8988T (cell line): ENCODE measurements at places on chromosomes 7 and 10.

DNA sequence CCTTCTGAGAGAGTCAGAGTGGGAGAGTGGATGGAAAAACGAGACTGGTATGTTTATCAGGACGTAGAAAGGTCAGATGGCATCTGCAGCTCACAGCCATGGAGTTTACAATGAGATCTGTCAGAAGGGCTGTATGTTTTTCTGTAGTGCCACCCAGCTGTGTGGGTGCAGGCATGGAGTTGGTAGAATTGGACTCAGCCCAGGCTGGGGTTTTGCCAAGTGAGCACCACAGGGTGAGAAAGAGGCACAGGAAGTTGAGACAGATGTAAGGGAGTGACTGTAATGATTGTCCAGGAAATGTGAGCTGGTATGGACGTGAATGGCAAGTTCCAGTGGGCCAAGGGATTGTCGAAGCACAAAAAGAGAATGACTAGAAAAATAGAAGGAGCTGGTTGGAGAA, 9.1 kb upstream of the ZYX start:
- no peak for DNase-seq

DNA sequence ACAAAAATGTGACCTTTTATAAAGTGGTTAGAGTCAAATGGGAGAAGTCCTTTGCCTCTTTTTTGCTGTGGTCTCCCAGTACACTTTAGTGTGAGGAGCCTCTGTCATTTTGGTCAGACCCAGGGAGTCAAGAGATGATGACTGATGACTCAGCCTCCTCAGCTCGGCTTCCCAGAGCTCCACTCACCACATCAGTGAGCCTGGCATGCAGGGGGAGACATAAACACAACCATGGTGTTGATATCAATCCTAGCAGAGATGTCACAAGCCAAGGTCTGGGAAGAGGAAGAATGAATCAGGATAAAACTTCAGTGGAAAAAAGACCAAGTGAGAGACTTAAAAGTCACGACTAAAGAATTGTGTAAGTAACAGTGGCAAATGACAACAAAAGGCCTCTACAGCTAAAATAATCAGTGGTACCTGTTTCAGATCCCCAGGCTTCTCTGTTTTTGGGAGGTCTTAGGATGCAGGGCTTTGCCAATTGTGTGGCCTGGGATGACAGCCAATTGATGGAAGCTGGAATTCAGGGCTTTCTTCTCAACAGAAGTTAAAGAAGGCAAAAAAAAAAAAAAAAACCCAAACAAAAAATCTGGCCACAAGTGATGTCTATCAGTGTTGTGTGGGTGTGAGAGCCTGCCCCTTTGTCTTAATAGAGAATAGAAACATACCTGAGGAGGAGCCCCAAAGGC, 50.2 kb downstream of the TFAM start:
- DNase-seq, result no peak

- DNase-seq, result no peak
Observed at GRCh38 chr7:73749931-73750776, 11.6 kb upstream of the ABHD11 start.

GRCh38 chr10:21061184-21061583, 164.1 kb upstream of the NEBL start:
- DNase-seq, result no peak

GRCh38 chr7:107879400-107880035, 11.5 kb upstream of the DLD start:
- DNase-seq, result no peak

GRCh38 chr10:24853661-24854060, 98.7 kb downstream of the PRTFDC1 start:
- no peak for DNase-seq

GRCh38 chr7:2524808-2525657, 5.5 kb downstream of the LFNG start:
- DNase-seq, result no peak

- peak; percentile 16 for DNase-seq
Observed at GRCh38 chr7:72751978-72752377, 76.0 kb downstream of the TYW1B start.

DNA sequence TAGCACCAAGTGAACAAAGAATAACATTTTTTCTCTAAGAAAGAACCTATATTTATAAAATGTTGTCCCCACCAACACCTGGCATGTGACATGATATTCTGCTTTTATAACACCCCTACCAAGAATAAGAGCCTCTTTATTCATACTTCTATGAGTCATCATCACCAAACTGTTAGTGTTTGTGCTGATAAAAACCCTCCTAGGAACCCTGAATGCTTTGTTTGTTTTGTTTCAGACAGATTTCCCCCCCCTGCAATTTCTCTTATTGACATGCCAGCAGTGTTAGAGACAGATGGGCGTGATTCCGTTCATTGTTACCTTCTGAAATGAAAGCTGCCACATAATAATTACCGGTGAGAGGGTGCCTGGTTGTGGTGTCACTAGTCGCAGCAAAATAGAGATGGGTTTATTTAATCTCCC, 651.1 kb downstream of the SORCS1 start:
- DNase-seq, result no peak

GRCh38 chr7:3915337-3915878, 614.4 kb downstream of the SDK1 start:
- no peak for DNase-seq

GRCh38 chr10:31768467-31768866, 160.2 kb downstream of the ARHGAP12 start:
- no peak for DNase-seq

- no peak for DNase-seq
Observed at GRCh38 chr7:41881331-41882130, 178.6 kb upstream of the INHBA start.

GRCh38 chr10:71683301-71683700, 36.3 kb downstream of the C10orf105 start:
- DNase-seq, result no peak

DNA sequence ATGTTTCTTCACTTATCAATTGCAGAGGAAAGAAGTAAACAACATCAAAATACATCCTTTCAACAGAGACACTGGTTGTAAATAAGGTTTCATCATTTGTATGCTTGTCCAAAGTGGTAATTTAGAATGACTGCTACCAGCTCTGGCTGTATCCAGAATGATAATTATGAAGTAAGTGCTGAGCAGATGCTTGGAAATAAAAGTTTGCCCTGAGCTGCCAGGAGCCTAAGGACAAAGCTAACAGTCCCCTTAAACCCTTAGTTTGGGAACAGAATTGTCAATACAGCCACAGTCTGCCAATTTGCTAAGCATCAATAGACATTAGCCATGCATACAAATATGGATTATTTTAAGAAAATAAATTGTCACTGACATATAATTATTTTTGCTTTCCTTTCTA, 147.0 kb upstream of the SLC13A1 start:
- DNase-seq, result no peak

- no peak for DNase-seq
Observed at GRCh38 chr7:4017081-4017480, 665.0 kb upstream of the FOXK1 start.

- DNase-seq, result no peak
Observed at GRCh38 chr10:108014145-108014901, 849.8 kb upstream of the SORCS1 start.

GRCh38 chr10:76111986-76112825, 680.8 kb downstream of the LRMDA start:
- DNase-seq, result no peak

DNA sequence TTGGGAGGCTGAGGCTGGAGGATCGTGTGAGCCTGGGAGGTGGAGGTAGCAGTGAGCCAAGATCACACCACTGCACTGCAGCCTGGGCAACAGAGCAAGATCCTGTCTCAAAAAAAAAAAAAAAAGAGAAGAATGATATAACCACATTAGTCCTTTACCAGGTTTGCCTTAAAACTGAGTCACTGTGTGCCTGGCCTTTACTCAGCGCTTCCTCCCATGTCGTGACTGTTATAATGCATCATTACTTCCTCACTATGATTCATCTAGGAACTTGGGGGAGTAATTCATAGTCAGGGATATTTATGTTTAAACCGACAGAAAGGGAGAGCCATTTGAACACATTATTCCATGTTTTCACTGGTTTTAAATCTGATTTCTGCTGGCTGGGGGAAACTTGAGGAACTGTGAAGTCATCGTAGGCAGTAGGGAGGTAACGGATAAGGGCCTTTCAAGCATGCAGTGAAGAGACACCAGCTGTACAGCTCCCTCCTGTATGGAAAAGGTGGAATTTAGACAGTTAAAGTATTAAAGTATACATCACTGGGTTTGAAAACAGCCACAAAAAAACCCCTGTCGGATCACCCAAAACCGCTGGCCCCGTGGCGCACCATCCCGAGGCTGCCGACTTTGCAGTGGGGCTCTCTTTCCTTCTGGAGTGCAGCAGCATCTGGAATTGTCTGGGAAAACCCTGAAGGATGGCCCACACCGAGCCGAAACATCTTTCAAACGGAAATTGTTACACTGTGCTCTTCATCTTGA, 119.8 kb downstream of the NKX6-2 start:
- no peak for DNase-seq

- no peak for DNase-seq
Observed at GRCh38 chr10:106410331-106410730, 754.2 kb downstream of the SORCS1 start.
